Breast epithelium (tissue), 4 donors: ENCODE measurements at places on chromosomes 2 and 18.

DNA sequence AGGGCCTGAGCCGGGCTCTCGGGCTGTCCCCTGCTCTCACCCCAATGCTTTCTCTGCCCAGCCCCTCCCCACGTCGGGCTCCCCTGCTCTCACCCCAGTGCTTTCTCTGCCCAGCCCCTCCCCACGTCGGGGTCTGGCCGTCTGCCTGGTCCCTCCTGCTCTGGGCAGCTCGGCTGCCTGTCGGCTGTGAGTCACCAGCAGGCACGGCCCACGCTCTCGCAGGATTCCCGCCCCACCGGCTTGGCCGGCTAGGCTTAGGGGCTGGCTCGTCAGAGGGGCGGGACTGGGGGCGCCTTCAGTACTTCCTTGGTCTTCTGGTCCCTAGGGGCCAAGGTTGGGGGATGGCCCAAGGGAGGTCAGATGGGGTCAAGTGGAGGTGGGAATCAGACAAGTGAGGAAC is 3.3 kb downstream of the BOK start:
- DNase-seq = peak; percentile 83

DNA sequence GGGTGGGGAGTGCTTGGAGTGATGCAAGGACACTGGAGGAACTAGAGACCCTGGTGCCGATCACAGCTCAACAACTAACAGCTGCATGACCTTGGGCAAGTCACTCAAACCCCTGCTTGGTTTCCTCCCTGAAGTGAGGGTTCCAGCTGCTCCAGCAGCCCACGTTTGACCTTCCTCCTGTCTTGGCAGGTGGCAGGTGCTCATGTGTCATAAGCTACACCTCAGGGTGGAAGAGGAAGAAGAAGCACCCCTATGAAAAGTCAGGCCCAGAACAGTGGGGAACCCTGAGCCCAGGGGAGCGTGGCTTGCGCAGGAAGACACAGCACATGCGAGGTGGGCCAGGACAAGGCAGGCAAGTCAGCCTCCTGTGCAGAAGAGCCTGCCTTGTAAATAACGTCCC is 42.4 kb downstream of the MRPL35 start:
- no peak for DNase-seq

- DNase-seq = no peak
These were observed 11.8 kb upstream of the KCMF1 start for GRCh38 chr2:84959095-84959565.

DNA sequence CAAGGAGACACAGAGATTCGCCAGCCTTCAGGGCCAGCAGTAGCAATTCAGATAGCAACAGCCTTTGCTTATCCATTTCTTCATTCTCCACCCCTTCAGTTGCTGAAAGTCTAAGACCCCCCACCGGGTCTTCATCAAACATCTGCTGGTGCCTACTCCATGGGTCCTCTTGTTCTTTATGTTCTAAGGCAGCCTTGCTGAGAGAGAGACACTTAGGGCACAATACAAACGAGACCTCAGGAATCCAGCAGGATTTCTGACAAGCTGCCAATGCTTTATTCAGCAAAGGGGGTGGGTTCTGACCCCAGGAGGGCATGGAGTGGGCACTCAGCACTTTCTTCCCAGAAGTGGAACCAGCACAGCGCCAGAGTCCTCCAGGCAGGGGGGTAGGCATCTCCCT is 36.2 kb upstream of the CNGA3 start:
- no peak for DNase-seq
